COLO829 (cell line): ENCODE measurements at places on chromosomes 11 and 22.

DNA sequence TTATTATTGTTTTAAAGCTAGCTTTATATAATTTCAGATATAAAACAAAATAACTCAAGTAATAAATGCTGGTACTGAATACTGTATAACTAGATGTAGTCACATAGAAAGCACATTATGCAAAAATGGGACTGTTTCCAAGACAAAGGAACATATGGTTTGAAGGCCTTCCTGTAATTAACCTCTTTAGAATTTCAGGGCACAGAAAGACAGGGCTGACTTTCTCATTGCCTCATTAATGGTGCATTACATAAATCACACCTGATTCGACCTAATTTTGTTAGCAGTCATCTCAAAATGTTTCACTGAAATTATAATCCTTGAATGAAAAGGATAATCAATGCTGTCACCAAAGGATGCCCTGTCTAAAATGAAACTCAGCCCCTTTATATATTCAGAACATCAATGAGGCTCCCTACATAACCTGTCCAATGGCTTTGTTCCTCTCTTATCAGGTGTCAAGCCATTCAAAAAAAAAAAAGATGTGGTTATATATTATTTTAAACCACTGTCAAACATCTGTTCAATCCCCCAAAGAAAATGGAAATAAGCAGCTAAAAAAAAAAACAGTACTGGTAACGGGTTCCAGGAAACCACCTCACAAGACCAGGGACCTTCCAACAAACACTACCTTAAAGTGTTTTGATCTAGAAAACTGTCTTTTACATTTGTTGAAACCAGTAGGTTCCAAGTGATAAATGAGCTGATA, 77.4 kb downstream of the FAM168A start:
- DNase-seq: peak; percentile 31

DNA sequence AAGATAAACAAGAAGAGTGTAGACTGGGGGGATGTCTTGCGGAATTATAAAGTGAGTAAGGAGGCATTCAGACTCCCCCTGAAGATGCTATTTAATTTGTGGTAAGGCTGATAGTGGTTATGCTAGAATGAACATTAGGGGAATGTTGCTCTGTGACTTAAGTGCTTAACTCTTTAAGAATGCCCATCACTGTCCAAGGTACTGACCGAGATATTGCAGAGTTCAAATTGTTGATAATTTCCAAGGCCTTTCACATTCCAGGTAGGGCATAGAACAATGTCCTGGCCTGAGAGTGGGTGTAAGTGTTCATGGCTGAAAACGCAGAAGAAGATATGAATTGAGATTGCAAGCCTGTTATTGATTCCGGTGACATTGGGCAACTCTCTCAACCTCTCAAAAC, 90.3 kb upstream of the SEZ6L start:
- DNase-seq: no peak

DNA sequence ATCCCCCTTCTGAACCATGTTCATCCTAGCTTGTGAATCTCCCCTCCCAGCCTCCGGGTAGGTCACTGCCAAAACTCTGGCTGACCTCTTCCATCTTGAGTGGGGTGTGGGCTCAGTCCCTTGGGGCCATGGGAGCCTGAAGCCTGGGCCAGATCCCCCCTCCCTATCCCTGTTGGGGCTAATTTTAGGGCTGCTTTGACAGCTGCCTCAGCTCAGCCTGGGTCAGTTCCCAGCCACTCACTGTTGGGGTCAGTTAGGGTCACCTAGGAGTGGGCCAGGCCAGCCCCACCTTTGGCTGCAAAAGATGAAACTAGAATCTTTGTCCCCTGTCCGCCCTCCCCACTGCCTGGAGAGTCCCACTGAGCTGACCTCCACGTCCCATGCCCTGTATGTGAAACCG, 29.8 kb upstream of the P2RY2 start:
- DNase-seq: no peak

DNA sequence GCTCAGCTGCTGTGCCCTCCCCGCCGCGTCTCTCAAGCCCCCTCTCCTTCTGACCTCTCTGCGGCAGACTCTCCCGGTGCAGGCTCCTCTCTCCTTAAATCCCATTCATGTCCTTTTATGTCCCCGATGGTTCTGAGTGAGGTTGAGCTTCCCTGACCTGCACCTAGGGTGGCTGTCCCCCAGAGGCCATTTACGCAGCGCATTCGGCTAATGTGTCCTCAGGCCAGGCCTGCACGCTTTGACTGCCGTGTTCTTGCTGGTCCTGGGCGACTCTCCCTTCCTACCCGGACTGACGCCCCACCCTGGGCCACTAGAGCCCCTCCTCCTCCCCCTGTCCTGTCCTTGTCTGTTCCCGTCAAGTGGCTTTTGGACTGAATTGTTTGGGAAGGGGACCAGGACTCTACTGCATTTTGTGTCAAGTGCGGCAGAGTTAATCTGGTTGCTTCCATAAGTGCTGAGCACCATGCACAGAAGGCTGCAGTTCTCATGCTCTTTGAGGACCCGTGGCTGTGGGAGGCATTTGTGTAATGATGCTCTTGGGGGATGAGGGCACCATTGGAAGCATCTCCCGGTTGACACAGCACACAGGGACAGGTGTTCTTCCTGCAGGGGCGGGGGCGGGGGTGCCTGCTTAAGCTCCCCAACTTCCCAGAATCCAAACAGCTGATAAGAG, 37.1 kb downstream of the IGHMBP2 start:
- no peak for DNase-seq

GRCh38 chr11:19919050-19919561, 206.5 kb downstream of the NAV2 start:
- peak; percentile 94 for DNase-seq
